Glomerular endothelial cell (primary cell): ENCODE measurements at places on chromosomes 5 and 9. TPM values are rescaled to one million over a fixed set of nuclear protein-coding genes. Genes with fewer than 3 reads are reported as not detected.

DNA sequence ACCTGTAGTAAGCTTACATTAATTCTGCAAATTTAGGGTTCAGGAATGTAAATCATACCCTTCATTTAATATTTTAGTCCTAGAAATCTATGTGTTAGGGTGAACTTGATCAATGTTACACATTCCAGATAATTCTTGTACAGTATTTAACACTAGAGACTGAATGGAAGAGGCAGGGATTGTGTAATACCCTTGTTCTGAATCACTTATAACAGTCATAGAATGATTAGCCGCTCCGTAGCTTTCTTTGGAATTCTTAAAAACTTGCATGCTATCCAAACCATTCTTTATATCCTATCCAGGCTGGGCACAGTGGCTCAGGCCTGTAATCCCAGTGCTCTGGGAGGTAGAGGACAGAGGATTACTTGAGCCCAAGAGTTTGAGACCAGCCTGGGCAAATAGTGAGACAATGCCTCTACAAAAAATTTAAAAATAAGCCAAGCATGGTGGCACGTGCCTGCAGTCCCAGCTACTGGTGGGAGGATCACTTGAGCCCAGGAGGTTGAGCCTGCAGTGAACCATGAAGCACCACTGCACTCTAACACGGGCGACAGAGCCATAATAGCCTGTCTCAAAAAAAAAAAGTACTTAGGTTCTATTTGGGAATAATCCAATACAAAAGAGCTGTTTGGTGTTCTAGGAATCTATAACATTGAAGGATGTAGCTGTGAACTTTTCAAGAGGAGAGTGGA, 8.3 kb downstream of the ZNF483 start:
- DNase-seq, result no peak

- DNase-seq, result no peak
These were observed 5.6 kb downstream of the STK32A start for GRCh38 chr5:147240266-147240985.

Gene ALDOB
- not detected in 2 replicates for total RNA-seq

Gene KIF3A
- total RNA-seq, result 7.1 and 13.7 TPM in 2 replicates
